ENCODE measurements at places on chromosomes 5 and 9. TPM values are rescaled to one million over a fixed set of nuclear protein-coding genes. Genes with fewer than 3 reads are reported as not detected.

Gene TLX3
- not detected for total RNA-seq

Gene ADGRV1
- 7.3 TPM for total RNA-seq

Gene ORM2
- not detected for total RNA-seq

Gene IFNB1
- not detected for total RNA-seq

DNA sequence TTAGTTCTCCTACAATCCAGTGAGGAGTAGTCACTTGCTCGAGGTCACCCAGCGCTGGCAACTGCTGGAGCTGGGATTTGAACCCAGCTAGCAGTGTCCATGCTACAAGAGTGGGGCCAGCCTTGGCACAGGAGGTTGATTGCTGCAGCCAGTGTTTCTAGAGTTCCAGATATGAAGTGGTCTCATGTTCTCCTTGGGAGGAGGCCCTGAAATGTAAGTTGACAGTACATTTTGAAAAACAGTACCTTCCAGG lies 802 bp downstream of the CCDC107 start:
- DNase-seq = no peak

- no peak for DNase-seq
These were observed 104.1 kb downstream of the CMYA5 start for GRCh38 chr5:79793722-79794121.

DNA sequence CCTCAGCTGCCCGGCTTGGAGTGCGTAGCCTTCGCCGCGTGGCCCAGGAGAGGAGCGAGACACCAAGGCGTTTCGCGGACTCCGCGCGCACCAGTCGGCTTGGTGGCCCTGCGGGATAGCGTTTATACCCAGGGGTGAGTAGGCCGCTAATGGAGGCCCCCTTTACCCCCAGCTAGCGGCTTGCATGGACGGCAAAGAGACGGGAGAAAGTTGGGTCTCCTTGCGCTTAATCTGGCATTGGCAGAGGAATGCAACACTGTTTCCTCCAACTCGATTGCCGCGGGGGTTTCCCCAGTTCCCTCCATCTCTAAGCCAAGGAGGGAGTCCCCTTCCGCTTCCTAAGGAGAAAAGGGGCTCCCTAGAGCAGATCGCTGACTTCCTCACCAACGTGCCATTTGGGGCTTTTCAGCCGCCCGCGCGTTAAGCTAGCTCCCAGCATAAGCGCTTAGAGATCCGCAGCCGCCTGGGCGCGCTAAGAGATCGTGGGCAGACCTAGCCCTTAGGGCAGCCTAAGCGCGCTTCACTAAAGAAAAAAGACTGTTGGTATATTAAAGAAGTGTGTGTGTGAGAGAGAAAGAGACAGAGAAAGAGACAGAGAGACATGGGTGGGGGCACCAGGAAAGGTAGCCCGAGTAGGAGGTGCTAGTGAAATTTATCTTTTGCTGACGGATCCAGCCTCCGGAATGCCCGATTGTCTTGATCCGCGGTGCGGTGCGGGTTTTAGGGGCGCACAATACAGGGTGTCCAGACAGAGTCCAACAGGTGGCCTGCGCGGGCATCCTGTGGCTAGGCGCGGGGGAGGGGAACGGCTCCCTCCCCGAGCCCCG lies 597.9 kb upstream of the SGCD start:
- peak; percentile 4 for DNase-seq

GRCh38 chr5:30112867-30113266 lies 1080.6 kb upstream of the CDH6 start:
- no peak for DNase-seq

Gene GABRA1
- total RNA-seq = not detected

DNA sequence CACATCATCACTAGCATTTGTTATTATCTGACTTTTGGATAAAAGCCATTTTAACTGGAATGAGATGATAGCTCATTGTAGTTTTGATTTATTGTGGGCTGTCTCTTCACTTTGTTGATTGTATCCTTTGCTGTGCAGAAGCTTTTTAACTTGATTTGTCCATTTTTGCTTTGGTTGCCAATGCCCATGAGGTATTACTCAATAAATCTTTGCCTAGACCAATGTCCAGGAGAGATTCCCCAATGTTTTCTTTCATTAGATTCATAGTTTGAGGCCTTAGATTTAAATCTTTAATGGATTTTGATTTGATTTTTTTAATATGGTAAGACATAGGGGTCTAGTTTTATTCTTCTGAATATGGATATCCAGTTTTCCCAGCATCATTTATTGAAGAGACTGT lies 28.8 kb upstream of the SMARCA2 start:
- no peak for DNase-seq

Gene ARL14EPL
- not detected for total RNA-seq

Gene GFI1B
- total RNA-seq = 0.89 TPM

GRCh38 chr5:95102080-95102479 lies 182.8 kb downstream of the MCTP1 start:
- DNase-seq = no peak

Gene AK8
- 0.67 TPM for total RNA-seq

Gene FGD3
- 3.6 TPM for total RNA-seq

GRCh38 chr5:37816331-37816730 lies 23.5 kb downstream of the GDNF start:
- DNase-seq = no peak

- no peak for DNase-seq
These were observed 14.7 kb downstream of the SNX30 start for GRCh38 chr9:112765281-112765680.

DNA sequence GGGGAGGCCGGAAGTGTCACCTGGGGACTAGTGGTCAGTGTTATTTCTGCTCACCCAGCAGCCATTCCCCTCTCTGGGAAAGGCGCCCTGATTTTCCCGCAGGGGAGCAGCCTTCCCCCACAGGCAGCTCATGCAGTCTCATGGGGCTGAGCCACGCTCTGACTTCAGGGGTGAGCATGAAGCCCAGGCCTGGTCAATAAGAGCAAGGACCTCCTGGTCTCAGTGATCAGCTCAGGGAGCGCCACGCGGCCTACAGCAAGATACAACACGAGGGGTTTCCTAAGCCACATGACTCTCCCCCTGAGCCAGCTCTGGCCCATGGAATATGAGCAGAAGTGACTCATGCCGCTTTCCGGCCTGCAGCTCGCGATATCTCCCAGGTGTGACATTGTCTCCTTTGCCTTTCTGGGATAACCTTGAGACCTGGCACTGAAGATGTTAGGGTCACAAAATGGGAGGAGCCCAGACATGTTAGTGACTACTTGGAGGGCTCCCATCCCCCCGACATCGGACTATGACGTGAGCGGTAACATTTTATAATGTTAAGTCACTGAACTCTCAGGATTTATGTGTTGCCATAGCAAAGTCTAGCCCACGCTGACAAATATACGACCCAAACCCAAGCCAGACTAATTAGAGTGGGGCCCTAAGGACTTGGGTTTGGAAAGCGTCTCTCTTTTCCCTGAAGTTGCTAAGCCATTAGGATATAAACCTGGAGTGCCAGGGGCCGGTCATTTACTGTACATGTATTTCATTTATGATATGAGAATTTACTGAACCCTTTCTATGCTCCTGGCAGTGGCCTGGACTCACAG lies 46.5 kb upstream of the GFPT2 start:
- no peak for DNase-seq

- no peak for DNase-seq
These were observed 46.8 kb upstream of the FUBP3 start for GRCh38 chr9:130532426-130533080.

GRCh38 chr5:56616454-56617160 lies 198.7 kb upstream of the MAP3K1 start:
- DNase-seq = no peak

Gene UNC13B
- total RNA-seq = 52.3 TPM

Gene NUDT12
- total RNA-seq = 25.3 TPM

DNA sequence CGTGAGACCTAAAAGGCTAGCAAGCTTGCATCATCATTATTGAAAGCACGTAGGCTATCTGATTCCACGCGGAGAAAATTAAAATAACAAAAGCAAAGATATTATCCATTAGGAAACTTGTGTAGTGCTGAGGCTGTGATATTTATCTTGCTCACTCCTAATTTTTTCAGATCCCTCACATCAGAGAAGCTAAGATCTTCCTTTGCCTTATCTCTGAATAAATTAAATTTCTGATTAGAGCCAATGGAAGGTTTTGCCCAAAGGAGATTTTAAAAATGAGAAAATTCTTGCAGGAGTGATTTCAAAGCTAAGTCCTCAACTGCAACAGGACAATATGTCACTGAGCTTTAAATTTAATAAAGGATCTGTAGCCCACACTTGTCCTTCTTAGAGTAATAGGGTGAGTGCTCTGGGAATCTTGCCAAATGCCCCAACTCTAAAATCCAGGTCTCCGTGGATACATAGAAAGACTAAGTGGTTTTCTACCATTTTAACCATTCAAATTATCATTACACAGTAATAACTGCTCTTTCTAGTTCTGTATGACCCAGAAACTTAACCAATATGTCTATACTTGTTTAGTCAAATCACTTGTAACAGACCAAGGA lies 295.0 kb downstream of the CAAP1 start:
- no peak for DNase-seq

DNA sequence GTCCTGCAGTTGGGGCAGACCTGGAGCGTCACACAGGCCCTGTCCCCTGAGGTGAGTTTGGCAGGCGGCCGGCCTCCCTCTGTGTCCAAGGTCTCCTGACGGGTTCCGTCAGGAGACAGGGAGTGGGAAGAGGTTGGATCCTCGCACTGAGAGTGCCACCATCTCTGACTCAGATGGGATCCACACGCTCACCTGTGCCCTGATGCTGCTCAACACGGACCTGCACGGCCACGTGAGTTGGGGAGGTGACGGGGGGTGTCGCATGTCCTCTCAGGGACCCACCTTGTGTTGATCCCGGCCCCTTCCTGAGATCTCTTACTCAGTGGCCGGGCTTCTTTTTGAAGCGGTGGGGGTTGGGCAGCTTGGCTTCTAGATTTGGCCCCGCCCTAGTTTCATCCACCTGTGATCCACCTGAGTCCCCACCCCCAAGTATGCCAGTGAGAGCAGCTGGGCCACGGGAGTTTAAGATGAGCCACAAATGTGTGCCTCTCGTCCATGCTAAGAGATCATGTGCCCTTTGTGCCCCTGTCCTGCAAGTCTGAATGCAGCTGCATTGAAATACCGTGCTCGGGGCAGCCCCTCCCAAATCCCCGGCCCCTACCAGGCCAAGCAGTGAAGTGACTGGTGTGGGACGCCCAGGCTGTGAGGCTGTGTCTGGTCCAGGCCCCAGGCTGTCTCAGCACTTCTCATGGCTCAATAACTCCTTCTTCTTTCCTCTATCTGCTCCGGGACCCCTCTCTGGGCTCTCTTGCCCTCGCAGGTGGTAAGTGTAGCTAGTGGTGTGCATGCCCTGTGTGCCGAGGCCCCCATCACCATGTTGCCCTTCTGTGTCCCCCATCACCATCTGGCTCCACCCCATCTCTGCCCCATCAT lies 27.2 kb downstream of the PSD2 start:
- DNase-seq = no peak

Gene SV2C
- total RNA-seq = 0.24 TPM

GRCh38 chr5:93572101-93572607 lies 8.9 kb downstream of the NR2F1-AS1 start:
- DNase-seq = no peak

GRCh38 chr5:145661737-145662485 lies 173.2 kb downstream of the PRELID2 start:
- no peak for DNase-seq
